Activated CD4-positive, alpha-beta T cell treated with anti-CD3 and anti-CD28 coated beads, Interleukin-10, Interleukin-2, amounts not matched to agents 100 ng/mL and 50 ng/mL, durations not matched to agents 16 hours and 8 hours (primary cell): ENCODE measurements at places on chromosomes 1 and 21.

DNA sequence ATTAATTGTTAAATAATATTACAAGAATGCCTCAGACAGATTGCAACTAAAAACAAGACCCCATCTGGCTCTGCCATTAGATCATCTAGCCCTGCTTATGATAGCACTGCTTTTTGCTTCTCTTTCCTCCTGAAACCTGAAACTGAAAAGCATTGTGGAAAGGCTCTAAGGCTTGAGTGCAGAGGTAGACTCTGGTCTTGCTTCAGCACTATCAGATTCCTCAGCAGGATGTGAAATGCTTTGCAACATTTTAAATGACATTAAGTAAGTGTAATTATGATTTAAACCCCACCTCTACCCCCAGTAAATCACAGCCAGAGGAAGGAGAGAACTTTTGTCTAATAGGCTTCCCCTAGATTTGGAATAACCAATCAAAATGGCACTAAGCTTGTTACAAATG, 32.9 kb downstream of the PHC2 start:
- DNase-seq, result no peak

GRCh38 chr1:29532751-29533150, 296.4 kb downstream of the PTPRU start:
- DNase-seq, result no peak

GRCh38 chr1:113946678-113947387, 17.7 kb downstream of the HIPK1 start:
- DNase-seq, result no peak

DNA sequence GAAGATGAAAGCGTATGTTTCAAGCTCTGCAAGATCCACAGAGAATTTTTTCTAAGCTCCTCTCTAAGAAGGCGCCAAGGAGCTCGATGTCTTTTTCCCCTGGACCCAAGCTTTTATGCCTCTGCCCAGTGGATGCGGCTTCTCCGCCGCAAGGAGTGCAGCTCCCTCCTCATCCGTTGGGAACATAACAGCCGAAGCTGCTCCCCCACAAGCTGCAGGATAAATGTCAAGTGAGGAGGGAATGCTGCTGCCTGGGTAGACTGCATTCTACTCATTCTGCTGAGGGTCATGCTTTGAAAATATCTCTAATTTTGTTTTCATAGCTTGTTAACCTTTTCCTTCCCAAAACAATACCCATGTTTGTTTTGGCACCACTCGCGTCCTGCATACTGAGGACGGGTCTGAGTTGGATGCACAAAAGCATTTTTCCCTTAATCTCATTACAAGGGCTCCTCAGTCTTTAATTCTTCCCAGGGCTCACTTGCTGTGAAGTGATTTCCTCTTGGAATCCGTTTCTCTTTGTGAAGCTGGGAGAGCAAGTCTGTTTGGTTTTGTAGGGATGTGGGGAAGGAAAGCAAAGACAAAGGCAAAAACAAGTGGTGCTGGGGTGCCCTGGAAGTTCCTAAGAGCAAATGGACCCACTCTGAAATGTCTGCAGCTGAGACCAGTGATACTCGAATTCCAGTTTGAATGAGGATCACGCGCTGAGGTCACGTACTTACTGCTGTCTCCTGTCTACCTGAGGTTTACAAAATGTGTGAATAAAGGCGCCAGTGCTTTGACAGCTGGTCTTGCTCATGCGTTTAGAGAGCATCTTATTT, 134.0 kb upstream of the IRF2BP2 start:
- DNase-seq, result no peak

DNA sequence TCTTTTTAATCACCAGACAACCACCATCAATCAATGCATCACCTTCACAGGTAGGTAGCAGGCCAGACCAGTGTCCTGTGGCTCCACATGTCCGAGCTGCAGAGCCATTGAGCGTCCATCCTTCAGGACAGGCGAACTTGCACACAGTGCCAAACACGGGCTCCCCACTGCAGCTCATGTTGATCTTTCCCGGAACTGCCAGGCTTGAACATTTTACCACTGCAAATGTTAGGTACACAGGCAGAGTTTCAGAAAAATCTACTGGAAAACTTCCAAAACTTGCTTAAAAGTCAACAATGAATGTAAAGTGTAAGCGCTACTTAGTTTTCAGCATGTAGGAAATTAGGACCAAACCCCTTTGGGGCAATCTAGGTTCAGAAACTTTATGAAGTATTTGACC, 6.6 kb downstream of the SELE start:
- no peak for DNase-seq

DNA sequence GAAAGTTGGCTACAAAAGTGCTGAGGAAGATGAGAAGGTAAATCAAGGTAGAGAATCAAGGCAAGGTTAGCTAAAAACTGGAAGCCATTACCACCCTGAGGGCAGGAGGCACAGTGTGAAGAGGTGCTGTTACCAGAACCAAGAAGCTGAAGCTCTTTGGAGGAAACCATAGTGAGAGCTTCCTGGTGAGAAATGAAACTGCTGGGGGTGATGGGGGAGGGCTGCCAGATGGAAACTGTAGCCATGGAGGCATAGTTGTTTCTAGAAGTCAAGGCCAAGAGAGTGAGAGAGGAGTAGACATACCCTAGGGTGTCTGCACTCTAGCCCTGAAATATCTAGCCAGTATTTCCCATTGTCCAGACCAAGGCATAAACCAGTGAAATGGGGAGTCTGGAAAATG, 28.7 kb downstream of the IFI44 start:
- DNase-seq, result peak; percentile 10

DNA sequence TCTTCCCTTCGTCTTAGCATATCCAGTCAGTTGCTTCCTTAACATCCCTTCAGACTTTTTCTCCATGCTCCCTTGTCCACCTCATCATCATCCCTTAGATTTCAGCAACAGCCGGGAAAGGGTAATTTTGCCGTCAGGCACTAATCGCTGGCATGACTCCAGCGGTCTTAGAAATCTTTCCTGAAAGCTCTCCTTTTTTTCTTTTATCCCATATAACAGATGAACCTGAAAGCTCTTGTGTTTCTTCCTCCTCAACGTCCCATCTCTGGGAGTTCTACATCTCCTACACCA, 10.4 kb upstream of the BOLA1 start:
- DNase-seq, result no peak

- no peak for DNase-seq
Observed at GRCh38 chr1:68459796-68460195, 10.0 kb upstream of the RPE65 start.

GRCh38 chr1:82927753-82928152, 1071.2 kb downstream of the TTLL7 start:
- DNase-seq, result no peak

- no peak for DNase-seq
Observed at GRCh38 chr1:43049481-43049880, 90.8 kb upstream of the SLC2A1 start.

DNA sequence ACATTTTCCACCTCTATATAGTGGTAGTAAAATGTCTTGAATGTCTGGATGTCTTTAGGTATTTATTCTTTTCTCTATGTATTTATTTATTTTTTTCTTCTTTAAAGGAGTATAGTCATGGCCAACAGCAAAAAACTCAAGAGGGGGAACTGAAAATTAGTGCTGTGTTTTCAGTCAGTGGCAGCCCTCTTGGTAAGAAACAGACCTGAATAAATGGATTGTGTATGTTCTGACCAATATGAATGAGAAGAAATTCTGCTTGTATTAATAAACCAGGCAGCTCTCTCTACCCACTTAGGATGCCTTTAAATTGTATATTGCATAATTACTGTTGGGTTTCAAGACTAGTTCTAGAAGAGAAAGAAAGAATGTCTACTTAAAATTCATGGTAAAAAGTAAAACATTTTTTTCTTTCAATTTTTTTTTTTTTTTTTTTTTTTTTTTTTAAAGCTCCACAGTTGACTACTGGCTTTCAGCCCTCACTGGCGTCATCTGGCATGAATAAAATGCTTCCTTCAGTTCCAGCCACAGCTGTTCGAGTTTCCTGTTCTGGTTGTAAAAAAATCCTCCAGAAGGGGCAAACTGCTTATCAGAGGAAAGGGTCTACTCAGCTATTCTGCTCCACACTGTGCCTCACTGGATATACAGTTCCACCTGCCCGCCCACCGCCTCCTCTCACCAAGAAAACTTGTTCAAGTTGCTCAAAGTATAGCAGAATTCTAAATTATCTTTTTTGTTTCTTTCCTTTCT, 101.6 kb downstream of the ZMYM4 start:
- DNase-seq, result no peak

GRCh38 chr1:204493984-204494280, 673 bp downstream of the PIK3C2B start:
- peak; percentile 68 for DNase-seq

DNA sequence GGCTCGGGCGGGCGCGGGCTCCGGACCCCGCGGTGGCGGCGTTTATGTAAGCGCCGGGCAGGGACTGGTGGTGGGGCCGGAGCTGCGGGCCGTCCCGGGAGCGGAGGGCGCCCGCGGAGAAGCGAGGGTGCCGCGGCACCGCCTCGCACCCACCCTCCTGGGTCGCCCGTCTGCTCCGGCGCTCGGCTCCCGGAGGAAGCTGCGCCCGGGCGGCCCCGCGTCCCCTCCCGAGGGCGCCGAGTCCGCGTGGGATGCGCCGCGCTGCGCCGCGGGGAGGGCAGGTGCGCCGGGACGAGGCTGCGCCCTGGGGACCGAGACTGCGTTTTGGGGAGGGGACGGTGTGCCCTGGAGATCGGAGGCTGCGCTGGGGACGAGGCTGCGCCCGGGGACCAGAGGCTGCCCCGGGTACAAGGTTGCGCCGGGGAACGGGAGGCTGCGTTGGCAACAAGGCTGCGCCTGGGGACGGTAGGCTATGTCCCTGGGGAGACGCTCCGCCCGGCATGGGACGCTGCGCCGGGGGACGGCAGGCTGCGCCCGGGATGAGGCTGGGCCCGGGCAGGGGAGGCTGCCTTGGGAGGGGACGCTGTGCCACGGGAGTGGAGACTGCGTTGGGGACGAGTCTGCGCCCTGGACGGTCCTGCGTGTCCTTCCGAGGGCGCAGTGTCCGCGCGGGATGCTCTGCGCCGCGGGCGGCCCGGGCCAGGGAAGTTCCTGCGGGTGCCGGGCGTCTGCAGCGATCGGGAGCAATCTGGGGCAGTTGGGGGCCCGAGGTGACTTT, 627 bp downstream of the ADARB1 start:
- DNase-seq, result peak; percentile 45

- no peak for DNase-seq
Observed at GRCh38 chr1:205920159-205920558, 23.1 kb downstream of the SLC26A9 start.

DNA sequence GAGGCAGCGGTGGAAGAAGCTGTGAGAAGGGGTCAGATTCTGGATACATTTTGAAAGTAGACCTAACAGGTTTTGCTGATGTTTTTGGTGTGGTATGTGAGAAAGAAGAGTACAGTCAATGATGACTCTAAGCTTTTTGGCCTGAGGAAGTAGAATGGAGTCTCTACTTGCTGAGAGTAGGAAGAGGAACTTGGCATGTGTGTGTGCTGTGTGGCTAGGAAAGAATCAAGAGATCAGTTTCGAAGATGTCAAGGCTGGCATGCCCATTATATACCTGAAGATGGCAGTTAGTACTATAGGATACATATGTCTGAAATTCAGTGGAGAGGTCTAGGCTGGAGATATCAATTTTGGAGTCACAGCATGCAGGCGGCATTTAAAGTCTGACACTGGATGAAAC, 64.4 kb downstream of the MAB21L3 start:
- no peak for DNase-seq

DNA sequence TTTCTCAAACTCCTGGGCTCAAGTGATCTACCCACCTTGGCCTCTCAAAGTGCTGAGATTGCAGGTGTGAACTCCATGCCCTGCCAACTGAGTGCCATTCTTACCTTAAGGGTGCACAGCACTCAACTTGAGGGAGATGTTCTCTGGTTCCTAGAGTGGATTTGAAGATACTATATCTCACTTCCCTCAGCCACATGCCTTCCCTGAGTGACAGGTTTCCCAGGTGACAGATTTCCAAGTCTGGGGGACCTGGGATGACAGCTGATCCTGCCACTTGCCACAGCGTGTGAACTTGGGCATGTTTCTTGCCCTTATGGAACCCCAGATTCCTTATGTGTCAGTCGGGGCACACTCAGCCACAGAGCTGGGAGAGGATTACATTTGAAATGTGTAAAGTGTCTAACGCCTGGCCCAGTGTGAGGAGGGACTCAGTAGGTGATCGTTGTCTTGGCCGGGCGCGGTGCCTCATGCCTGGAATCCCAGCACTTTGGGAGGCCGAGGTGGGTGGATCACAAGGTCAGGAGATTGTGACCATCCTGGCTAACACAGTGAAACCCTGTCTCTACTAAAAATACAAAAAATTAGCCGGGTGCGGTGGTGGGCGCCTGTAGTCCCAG, 29.6 kb upstream of the BTG2 start:
- no peak for DNase-seq

DNA sequence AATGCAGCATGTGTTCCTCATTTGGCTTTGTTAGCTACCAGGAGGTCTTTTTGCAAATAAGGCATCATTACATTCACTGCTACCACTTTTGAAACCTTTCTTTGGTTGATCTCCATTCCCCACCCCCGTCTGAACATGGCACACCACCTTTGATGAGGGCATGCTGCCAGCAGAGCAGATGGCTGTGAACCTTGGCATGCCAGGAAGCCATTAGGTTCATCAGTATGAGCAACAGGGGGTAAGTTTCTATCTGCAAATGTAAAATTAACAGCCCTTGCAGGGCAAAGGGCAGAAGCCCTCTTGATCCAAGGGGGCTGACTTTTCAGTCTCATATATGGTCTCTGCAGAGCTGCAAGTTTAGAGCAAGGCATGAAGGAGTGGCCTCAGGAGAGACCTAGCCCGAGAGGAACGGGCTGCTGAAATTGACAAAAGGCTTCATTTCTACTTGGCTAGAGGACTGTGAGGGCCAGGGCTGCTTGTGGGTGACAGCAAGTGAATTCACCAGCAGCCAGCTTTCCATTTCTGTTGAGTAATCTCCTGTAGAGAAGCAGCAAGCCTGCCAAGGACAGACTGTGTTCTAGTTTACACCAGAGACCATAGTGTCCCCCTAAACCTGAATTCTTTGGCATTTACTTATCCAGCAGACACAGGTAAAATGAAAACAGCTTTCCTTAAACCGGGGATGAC, 127.9 kb downstream of the ZNF326 start:
- DNase-seq, result no peak

DNA sequence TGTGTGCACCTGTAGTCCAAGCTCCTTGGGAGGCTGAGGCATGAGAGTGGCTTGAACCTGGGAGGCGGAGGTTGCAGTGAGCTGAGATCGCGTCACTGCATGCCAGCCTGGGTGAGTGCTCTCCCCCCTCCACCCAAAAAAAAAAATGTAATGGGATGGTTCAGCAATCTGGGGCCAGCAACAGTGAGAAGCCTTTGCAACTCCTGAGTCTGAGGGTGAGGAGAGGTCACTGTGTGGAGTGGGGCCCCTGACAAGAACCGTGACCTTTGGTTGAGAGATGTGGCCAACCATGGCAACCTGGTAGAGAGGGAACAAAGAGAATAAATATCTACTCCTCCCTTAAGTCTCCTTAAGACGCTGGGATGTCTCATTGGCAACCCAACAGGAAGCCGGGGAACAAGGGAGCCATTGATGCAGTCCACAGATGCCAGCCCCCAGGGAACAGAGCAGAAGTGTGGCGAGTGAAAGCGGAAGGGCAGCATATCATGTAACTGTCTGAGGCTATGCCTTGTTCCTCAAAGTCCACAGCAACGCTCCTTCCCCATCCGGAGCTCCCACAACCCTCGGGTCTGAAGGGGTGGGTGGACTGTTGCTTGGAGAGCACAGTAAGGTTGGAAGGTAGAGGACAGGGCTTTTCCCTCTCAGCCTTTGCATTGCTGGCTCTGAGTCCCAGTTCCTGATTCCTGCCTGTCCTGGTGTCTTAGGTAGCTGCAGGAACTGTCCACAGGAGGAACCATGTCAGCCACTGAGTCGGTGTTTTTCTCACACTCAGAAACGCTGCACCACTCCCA, 8.3 kb downstream of the TRNP1 start:
- DNase-seq, result no peak

GRCh38 chr1:21904704-21905520, 32.2 kb downstream of the HSPG2 start:
- peak; percentile 21 for DNase-seq
